ENCODE measurements at places on chromosomes 3 and 15.
A peak's percentile ranks its signal among the peaks of the same experiment; 100 is the strongest.

- no peak for DNase-seq
These were observed 16.1 kb downstream of the HSPBAP1 start for GRCh38 chr3:122777563-122777962.

DNA sequence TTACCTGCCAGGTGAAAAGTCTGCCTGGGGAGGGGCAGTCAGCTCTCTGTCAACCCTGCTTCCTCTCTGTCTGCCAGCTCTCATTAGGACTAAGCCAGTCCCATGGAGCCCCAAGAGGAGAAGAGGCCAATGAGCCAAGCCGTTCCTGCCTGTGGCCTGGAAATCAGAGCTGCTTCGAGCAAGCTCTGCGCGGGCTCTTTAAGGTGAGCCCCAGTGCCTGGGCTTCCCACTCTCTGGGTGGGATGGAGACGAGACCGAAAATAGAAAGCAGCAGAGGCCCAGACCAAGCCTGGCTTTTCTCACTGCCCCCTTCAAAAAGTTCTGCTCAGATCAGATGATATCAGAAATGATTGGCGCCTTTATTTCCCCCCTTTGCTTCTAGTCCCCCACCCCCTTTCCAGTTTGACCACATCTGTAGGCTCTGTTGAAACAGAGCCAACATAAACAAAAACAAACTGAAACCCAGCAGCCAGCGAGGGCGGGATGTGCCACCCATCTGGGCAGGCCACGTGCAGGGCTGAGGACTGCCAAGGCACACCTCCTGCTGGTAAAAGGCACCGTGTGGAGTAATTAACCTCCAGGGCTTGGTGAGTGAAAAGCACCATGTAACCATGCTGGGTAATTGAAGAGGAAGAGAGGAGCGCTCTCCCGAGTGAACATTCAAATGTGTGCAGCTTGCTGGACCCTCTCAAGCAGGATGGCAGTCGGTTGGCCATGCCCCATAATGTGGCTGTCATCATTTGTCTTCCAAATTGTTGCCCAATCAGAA is 471.0 kb upstream of the PROK2 start:
- DNase-seq = peak; percentile 44

GRCh38 chr3:169759256-169759655 is 5.6 kb downstream of the TERC start:
- DNase-seq = no peak

GRCh38 chr15:48318131-48318530 is 13.1 kb upstream of the DUT start:
- DNase-seq = no peak

DNA sequence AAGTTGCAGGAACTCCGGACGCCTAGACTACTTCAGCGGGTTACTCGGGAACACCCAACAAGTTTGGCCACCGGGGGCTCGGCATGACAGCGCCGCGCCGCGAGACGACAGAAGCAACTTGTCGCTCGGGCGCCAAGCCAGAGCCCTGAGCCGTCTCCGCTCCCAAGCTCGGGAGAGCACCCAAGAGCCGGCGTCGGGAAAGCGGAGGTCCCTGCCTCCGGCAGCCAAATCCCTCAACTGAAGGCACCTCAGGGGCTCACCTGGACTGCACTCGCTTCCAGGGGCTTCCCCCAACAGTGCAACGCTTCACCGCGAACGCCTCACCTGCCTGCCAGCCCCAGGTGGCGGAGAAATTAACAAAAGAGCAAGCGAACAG is 640 bp downstream of the MB21D2 start:
- DNase-seq = peak; percentile 50

GRCh38 chr15:63402498-63403253 is 21.0 kb upstream of the CA12 start:
- no peak for DNase-seq

DNA sequence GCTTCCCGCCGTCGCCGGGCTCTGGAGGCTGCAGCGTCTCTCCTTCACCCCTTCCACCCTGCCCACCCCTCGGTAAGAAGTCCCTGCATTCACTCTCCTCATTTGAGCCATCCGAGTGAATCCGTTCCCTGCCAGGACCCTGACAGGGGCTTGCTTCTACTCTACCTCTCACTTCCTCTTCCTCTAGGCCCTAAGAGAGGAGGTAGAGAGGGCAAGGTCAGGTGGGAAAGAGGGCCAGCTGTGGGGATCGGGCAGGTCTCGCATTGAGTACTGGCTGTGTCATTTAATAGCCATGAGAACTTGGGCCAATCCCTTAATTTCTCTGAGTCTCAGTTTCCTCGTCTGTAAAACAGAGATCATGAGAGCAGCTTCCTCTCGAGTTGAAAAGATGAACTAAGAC is 283.6 kb downstream of the UACA start:
- DNase-seq = no peak

DNA sequence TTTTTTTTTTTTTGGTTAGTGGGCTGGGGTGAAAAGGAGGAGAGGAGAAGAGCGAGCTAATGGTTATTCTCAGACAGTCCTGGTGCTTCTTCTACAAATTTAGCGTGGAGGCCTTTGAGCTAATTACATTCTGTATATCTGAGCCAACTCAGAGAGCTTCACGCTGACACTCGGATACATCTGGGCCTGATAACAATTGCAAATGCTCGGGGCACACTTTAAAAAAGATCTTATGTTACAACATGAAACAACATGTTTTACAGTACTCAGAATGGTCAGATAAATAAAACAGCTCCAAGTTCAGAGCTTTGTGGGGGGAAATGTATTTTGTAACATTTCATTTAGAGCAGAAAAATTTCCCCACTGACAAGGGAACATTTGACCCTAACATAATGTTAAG is 966.9 kb upstream of the NR2F2 start:
- no peak for DNase-seq

- DNase-seq = peak; percentile 15
These were observed 1.2 kb downstream of the LHFPL4 start for GRCh38 chr3:9552252-9552999.

- no peak for DNase-seq
These were observed 19.5 kb downstream of the PRKCD start for GRCh38 chr3:53180305-53181023.

DNA sequence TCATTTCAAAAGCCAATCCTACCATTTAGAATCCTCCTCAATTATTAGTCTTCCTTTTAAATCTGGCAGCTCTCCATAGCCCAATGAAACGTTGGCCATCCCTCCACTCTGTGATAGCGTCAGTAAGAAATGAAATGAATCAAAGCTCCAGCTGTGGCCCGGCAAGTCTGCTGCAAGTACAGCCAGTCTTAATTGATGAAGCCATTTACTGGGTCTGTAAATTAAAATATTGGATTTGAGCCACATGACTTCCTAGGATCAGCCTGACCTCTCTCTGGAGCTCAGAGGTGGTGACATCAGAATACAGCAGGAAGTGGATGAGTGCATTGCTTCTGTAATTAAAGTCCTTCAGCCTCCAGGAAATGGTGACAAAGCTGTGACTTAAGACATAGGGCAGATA is 347.0 kb upstream of the LMCD1 start:
- no peak for DNase-seq

DNA sequence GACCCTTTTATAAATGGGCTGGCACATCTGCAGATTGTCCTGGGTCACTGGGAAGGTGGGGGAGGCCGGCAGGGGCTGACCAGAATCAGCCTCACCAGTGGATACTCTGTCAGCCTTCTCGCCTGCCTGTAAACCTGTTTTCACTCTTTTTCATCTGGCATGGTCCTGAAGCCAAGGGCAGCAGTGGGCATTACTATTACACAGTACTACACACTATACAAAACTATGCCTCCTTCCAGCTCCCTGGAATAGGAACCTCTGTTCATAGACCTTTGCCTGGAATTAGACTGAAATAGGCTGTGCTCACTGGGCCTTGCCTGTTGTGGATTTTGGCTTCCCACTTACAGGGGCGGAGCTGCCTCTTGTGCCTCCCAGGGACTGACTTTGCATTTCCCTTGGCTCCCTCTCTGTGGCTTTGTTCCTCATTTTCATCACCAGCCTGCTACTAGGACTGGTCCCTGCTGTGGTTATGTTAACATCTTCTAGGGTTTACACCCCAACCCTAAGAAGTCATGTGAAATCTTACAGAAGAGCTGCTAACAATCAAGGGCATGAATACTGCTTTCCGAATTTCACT is 120.7 kb downstream of the FNDC3B start:
- DNase-seq = peak; percentile 44

DNA sequence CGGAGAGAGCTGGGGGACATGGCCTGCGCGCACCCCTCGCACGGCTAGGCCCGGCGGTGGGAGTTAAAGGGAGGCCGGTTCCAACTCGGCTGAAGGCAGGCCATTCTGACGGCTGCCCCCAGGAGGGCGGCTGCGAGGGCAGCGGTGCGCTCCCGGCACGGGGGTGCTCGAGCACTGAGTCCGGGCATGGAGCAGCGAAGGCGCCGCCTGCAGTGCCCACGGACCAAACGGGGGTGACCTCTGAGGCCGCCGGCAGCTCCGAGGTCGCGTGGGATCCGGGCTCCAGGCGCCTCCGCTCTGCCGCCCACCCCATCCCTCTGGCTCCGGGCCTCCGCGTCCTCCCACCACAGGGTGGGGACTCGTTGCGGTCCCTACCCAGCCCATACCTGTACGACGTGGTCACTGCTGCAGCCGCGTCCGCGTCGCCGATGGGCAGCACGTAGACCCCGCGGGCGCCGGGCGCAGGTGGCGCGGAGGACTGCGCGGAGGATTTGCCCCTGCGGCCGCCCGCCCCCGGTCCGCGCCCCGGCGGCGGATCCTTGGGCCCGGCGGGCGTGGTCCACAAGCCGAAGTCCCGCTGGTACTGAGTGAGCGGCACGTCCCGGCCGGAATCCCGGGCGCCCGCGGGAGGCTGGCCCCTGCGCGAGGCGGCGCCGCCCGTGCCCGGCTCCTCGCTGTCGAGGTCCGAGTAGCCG is 469 bp downstream of the MAP6D1 start:
- no peak for DNase-seq

- no peak for DNase-seq
These were observed 264.9 kb downstream of the MEX3B start for GRCh38 chr15:81780966-81781365.

DNA sequence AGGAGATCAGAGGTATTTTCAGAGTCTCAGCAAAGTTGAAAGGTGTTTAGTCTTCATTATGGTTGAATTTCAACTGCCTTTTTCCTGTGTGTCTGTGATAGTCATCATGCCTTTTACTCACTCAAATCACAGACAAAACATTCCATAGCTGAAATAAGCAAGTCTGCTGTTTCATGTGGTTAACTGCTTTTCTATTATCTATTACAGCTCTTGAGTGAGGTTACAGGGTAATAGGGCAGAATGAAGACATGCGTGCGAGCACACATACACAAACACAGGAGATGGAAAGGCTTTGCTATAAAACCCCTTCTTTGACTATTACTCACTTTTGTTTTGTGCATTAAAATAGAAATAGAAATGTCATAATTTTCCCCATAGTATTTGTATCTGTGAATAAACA is 192.6 kb upstream of the RARB start:
- DNase-seq = no peak

- DNase-seq = no peak
These were observed 47.7 kb downstream of the CMTM6 start for GRCh38 chr3:32454731-32455608.

GRCh38 chr3:35722902-35723301 is 83.6 kb downstream of the ARPP21 start:
- DNase-seq = no peak

DNA sequence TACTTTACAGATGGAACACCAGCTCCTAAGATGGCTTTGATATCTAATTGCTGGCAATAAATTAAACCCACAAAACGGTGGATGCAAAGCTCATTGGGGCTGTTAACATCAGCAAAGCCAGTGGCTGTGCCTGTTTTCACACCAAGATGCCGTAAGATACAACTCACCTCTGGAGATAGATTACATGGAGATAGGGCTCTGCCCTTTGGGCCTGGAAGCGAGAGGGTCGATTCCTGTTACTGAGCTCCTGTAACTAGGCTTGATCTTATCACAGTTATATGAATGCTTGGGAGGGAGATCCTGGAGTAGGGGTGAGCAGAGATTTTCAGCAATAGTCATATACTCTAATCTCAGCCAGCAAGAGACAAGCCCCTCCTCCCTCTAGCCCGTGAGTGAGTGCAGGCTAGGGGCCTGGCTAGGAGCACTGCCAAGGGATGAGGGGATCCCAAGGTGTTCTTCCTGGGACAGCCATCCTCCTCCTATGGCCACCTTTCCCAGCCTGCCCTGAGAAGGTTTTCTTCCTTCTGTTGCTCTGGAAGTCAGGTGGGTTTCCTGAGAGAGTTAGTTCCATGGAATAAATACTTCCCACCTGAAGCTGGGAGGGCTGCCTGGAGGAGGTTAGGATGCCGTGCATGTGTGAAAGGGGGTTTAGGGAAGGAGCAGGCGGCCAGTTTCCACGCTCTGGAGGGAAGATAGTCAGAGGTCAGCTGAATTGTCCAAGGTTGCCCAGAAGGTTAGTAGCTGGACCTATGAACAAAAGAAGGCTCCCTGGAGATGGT is 18.1 kb upstream of the DOCK3 start:
- DNase-seq = no peak

- DNase-seq = no peak
These were observed 832 bp upstream of the CACNA1D start for GRCh38 chr3:53493595-53493962.

GRCh38 chr3:150035910-150036612 is 65.4 kb upstream of the PFN2 start:
- no peak for DNase-seq

DNA sequence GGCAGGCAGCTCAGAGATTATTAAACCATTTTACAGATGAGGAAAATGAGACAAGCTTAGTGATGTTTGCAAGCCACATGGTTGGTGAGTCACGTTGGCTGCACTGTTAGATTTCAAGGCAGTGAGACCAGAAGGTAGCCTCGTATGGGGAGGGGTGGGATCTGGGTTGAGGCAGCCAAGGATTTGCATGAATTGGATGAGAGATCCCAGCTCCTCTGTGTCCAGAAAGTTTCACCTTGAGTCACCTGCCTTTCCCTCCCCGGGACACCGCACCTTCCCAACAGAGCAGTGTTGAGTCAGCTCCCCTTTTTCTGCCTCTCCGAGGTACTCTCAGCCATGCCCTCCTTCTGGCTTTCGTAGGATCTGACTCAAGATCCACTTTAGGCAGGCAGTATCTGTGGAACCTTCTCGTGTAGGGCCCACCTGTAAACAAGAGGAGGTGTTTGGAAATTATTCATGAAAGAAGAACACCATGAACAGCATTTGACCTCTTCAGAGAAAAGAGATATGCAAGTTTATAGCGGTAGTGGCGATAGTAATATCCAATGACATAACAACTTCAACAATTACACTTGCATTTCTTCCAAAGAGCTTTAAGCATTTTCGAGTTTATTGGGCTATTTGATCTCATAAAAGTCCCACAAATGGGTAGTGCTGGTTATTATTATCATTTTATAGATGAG is 46.8 kb upstream of the VPS8 start:
- DNase-seq = no peak

GRCh38 chr3:129015388-129016105 is 14.4 kb downstream of the EFCC1 start:
- DNase-seq = peak; percentile 63

DNA sequence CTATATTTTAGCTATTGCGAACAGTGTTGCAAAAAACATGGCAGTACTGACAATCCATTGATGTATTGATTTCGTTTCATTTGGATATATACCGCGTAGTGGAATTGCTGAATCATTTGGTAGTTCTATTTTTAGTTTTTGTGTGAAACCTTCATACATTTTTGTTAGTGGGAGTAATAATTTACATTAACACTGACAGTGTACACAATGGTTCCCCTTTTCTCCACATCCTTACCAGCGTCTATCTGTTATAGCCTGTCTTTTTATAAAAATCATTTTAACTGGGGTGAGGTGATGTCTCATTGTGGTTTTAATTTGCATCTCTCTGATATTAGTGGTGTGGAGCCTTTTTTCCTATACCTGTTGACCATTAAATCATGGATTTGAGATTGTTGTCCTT is 392.4 kb upstream of the ALCAM start:
- DNase-seq = no peak
